ENCODE measurements at places on chromosomes 4 and X.

DNA sequence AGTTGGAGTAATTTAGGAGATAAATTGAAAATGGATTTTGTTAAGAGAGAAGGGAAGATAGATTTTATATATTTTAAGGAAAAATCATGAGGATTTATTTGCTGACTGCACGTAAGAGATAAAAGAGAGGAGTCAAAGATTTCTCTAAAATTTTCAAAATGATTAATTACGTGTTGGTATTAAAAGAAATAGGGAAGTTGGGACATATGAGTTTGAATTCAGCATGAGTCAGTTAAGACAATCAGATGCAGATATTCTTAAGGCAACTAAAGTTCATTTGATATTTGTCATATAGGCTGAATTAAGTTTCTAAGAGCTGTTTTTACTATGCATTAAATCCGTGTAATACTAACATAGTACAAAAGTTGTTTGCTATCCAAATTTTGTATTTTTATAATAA is 46.9 kb downstream of the TET2 start:
- no peak for DNase-seq

GRCh38 chrX:107628662-107629539 is 591 bp downstream of the PRPS1 start:
- peak; percentile 38 for DNase-seq

DNA sequence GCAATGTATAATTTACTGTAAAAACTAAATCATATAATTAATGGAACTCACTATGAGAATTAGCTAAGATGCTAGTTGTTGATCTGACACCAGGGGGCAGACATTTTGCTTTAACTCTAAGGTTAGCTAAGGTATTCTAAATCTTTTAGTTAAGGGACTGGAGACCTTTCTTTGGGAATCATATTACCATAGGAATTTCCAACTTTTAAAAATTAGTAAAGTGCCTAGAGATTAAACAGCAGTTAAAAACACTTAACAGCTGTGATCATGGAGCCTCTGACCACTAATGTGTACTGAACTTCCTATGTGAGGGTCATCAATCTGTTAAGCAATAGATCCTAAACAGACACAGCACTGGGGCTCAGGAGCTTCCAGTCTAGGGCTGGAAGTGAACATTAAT is 226.6 kb downstream of the NSUN7 start:
- DNase-seq: no peak

DNA sequence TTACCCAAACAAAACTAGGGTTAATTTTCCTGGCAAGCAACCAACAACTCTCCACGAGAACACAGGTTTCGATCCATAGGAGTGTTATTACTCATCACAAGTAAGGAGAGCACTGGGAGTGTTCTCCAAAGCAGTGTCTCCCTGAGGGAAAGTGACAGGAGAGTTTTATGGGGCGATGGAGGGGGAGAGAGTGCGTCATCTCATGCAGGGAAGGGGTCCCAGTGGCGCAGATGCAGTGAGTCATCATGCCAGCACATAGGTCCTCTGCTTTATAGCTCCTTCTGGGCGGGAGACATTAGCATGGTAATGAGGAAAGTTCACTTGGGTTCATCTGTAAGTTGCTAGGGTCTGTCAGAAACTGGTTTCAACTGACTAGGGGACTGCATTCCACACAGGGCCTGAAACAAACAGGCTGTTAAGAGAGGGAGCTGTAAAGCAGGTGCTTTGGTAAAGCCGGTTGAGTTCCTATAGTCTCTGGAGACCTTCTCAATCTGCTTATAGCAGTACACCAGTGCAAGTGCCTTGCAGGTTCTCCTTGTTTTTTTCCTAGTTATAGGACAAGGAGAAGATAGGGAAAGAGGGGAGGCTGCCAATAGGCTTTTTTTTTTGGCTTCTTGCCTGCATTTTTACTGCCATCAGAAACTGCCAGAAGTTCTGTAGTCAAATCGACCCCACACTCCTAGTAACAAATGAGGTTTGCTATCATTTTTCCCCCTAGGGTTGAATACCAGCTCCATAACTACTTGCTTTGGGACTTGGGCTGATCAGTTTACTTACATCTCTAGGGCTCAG is 12.8 kb upstream of the BOD1L1 start:
- no peak for DNase-seq

- DNase-seq: peak; percentile 75
Observed at GRCh38 chr4:11471618-11472017, 42.9 kb upstream of the HS3ST1 start.

- DNase-seq: no peak
Observed at GRCh38 chr4:176850436-176850835, 57.7 kb upstream of the VEGFC start.

- no peak for DNase-seq
Observed at GRCh38 chr4:89137695-89138094, 26.4 kb downstream of the TIGD2 start.

Data from CD4-positive, alpha-beta T cell treated with Interleukin-6 at 100 ng/mL for 8 hours (primary cell).